ENCODE measurements at places on chromosomes 6 and 20.

DNA sequence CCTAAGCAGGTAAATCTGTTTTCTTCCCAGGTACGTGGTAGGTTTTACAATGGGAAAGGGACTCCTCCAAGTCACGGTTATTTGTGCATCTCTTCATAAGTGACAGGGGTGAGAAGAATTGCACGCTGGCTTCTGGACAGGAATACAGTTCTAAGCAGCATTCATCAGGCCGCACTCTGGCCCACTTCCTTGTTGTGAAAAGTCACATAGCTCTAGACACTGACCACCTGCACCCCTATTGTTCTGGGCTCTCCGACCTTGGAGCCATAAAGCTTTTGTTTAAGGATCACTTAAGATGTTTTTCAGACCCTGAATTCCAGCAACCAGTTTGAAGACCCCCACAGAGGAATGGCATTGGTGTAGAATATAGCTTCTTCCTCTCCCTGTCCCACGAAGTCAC lies 31.4 kb downstream of the RAMACL start:
- DNase-seq = no peak

- no peak for DNase-seq
These were observed 414.1 kb downstream of the CDH26 start for GRCh38 chr20:60372275-60372674.

DNA sequence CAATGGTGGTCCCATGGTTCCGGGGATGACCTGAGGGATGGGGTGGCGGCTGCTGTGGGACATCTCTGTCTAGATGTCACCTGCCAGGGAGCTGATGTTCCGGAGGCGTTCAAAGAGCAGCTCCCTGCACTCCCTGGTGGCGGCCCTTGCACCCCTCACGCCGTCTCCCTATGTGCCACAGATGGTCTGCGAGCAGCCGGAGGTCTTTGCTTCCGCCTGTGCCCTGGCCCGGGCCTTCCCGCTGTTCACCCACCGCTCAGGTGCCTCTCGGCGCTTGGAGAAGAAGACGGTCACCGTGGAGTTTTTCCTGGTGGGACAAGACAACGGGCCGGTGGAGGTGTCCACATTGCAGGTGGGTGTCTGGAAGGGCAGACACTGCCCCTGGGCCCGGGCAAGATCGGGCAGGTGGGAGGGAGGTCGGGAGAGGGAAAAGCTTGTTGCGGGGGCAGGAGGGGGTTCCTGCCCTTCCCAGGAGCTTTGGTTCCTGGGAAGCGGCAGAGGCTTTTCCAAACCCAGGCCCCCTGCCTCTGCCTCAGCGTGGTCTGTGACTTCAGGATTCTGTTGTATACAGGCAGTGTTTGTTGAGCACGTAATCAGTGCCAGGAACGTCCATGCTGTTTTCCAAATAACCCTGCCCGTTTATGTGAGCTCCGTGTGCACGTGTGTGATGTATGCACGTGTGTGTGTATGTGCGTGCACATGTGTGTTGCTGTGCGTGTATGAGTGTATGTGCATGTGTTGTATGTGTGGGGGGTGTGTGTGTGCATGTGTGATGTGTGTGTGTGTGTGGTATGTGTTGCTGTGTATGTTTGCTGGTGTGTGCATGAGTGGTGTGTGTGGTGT lies 1.9 kb downstream of the NPEPL1 start:
- no peak for DNase-seq

- DNase-seq = no peak
These were observed 4.3 kb upstream of the ADGB start for GRCh38 chr6:146594495-146594894.

DNA sequence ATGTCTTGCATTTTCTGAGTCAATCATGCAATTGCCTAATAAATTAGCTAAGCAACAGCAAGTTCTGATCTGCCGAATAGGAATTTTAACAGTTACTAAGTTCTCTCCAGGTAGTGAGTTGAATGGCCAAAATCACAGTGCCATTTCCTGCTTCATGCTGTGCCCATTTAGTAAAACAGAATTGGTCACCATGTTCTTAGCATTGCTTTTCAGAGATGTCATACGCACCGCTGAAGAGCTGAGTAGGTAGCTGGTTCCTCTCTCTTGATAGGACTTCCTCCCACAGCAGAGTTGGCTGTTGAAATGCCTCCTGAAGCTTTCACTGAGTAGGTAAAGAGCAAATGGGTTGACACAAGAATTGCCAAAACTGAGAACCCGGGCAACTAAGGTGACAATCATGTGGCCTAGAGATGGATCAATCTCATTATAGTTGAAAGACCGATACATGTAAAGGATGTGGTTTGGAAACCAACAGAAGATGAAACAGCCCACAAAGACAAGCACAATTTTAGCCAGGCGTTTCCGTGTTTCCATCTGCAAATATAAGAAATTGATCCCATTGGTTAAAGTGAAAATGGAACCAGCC lies 57.1 kb upstream of the GJE1 start:
- no peak for DNase-seq
